T47D (cell line): ENCODE measurements at places on chromosomes 5 and 9.

DNA sequence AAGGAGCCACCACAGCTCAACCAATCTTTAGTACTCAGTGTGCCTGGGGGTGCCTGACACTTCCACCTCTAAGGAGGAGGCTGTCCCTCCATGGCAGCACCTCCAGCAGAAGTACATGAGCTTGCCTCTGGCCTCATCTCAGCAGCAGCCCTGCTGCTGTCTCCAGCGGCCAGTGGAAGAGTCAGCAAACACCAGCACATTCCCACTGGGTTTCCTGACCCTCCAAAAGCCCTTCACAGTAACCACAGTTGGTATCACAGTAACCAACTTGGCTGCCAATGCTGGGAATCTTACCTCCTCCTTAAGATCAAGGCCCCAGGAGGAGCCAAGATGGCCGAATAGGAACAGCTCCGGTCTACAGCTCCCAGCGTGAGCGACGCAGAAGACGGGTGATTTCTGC lies 29.4 kb downstream of the FSTL4 start:
- DNase-seq = no peak

GRCh38 chr9:6098431-6098830 lies 83.0 kb upstream of the RANBP6 start:
- DNase-seq = no peak

- no peak for DNase-seq
Observed at GRCh38 chr5:131640043-131640856, 5.2 kb upstream of the RAPGEF6 start.

DNA sequence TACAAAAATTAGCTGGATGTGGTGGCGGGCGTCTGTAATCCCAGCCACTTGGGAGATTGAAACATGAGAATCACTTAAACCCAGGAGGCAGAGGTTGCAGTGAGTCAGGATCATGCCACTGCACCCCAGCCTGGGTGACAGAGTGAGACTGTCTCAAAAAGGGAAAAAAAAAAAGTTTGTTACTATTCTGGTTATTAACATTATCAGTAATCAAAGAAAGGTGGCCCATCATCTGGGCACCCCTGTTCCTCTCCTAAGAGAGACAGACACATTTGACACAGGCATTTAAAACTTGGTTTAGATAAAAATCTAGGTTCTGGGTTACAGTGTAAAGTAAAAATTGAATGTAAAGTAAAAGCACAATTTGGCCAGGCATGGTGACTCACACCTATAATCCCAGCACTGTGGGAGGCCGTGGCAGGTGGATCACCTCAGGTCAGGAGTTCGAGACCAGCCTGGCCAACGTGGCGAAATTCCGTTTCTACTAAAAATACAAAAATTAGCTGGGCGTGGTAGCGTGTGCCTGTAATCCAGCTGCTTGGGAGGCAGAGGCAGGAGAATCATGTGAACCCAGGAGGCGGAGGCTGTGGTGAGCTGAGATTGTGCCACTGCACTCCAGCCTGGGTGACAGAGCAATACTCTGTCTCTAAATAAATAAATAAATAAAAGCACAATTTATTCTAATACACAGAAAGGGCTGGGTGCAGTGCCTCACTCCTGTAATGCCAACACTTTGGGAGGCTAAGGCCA lies 16.7 kb upstream of the PHYHD1 start:
- no peak for DNase-seq

DNA sequence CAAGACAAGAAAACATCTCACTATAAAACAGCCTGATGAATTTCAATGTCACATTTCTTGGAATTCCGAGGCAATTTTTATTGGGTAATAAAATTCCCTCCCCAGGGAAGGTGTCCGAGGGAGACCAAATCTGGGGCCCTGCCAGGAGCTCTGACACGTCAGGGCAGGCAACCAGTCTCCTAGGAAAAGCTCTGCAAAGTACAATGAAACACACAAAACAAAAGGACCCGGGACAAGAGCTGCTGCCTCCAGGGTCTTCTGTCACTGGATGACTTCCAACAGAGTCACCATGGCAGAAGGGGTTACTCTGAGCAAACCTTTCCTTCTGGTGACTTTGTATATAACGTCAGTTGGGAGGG lies 50.8 kb downstream of the SAXO1 start:
- no peak for DNase-seq

DNA sequence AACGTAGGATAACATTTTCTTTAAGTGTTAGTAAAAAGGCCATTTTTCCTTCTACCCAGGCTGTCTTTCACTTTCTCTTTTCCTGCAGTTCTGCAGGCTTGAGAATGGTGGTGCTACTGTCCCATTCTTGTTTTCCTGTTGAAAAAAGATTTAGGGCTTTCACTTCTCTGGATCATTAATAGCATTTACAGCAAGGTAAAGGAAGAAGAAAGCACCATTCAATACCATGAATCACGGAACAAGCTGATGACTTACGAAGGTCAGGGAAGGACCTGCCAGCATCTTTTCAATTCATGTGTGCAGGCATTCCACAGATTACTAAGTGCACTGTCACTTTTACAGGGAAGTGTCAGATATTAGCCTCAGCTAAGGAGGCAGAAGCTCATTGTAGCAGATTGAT lies 292.8 kb downstream of the YTHDC2 start:
- no peak for DNase-seq
